ENCODE measurements at places on chromosomes 6 and 20.

- no peak for DNase-seq
These were observed 125.1 kb upstream of the BTBD3 start for GRCh38 chr20:11792568-11792953.

DNA sequence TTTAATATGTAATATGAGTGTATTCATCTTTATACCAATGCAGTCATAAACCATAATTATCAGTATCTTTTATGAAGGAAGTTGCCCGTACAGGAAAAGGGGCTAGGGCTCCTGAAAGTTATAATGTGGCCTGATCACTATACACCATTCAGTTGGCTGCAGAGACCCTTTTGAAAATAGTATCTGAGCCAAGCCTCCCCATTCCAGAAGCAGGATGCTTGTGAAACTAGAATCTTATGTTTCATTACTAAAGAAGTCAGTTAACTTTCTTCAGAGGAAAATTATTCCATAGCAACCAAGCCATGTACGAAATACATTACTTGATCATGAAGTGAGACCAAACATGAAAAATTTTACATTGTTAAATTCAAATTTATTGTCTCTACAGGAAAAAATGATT, 251.5 kb upstream of the TCF21 start:
- DNase-seq, result no peak

- DNase-seq, result no peak
These were observed 57.3 kb downstream of the DLL1 start for GRCh38 chr6:170233286-170234205.

DNA sequence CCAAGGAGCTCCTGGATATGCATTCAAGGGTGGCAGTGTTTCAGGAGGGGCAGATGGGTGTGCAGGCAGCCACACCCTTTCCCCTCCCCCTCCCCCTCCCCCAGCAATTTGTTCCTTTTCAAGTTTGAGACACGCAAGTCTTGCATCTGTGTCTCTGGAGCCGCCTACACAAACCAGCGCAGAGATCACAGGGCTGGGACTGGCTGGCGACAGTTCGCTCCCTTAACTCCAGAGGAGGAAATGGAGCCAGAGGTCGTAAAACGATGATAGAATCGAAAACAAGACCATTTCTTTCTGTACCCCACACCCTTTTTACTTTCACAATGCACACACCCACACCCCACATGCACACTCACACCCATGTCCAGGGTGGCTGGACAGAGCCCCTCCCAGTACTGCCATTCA, 163.1 kb downstream of the LY86 start:
- DNase-seq, result no peak

GRCh38 chr6:20024316-20024673, 187.1 kb downstream of the ID4 start:
- no peak for DNase-seq

- no peak for DNase-seq
These were observed 21.0 kb downstream of the C6orf89 start for GRCh38 chr6:36906539-36907325.

GRCh38 chr20:62252342-62252966, 14.1 kb downstream of the OSBPL2 start:
- no peak for DNase-seq

DNA sequence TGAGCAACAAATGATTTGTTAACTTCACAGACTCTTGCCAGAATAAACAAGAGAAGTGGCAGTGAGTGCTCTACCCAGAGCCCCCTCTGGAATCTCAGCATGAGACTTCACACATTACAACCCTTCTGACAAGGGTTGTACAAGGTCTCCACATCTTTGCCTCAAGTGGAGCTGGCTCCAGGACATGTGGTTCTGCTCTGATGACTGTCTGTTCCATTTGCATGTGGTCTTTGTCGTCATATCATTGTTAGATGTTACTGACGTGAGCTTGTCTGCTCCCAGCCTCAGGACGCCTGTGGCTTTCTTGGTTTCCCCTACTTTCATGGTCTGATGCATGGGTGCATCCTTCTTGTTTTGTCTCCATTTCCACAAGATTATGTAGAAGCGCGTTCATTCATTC, 115.0 kb downstream of the SLC24A3 start:
- DNase-seq, result no peak

DNA sequence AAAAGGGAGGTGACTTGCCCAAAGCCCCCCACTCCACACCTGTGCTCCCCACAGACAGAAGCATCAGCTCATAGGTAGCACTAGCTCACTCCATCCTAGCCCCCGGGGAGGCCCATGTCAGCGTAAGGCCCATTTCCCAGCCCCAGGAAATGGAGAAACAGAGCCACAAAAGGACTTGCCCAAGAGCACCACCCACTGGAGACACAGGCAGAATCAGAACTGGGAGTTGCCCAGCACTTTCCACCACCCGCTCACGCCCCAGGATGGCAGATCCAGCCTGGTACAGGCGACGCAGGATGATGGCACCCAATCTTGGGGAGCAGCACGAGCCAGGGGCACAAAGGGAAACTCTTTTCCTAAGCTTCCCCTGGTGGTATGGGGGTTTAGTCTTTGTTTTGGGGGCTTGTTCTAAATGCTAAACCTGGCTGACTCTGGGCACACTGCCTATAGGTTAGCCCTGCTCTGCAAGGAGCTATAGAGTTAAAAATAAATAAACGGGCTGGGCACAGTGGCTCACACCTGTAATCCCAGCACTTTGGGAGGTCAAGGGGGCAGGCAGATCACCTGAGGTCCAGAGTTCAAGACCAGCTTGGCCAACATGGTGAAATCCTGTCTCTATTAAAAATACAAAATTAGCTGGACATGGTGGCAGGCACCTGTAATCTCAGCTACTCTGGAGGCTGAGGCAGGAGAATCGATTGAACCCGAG, 11.8 kb downstream of the C20orf203 start:
- no peak for DNase-seq

- DNase-seq, result no peak
These were observed 5.5 kb downstream of the MYLIP start for GRCh38 chr6:16134430-16134829.

DNA sequence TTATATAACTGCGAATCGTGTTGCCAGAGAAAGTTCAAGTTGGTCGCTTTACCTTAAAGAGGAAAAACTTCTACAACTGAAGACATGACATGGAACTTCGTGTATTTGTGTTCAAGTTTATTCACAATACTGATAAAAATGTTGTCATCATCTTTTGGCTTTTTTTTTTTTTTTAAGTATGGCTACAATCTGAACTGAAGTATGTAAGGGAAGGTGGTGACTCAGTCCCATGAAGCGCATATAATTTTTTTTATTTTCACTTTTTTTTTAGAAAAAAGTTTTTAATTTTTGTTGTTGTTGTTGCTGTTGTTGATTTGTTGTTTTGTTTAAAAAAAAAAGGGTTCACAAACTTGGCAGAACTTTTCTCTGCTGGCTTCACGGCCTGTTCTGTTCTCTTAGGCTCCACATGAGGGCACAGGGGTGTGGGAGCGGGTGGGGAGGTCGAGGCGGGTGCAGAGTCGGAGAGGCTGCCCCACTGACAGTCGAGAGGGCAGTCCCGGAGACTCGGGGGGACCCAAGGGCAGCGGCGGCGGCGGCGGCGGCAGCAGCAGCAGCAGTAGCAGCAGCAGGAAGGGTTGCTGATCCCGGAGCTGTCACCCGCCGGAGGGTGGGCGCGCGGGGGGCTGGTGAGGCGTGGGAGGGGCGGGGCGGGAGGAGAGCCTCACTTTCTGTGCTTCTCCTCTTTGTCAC, 17.0 kb downstream of the TFAP2A start:
- DNase-seq, result no peak
